Osteocyte (in vitro differentiated cells): ENCODE measurements at places on chromosomes 12 and 14.

DNA sequence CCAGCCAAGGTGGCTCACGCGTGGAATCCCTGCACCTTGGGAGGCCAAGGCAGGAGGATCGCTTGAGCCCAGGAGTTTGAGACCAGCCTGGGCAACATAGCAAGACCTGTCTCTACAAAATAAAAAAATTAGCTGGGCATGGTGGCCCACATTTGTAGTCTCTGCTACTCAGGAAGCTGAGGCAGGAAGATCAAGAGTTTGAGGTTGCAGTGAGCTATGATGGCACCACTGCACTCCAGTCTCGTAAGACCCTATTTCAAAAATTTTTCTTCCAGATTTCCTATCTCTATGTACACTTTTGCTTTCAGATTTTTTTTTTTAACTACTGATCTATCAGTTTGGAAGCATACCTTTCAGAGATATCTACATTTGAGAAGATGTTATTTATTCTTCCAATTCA lies 15.3 kb downstream of the SNX6 start:
- DNase-seq = peak; percentile 13

GRCh38 chr12:85367936-85368335 lies 87.9 kb downstream of the ALX1 start:
- DNase-seq = no peak

DNA sequence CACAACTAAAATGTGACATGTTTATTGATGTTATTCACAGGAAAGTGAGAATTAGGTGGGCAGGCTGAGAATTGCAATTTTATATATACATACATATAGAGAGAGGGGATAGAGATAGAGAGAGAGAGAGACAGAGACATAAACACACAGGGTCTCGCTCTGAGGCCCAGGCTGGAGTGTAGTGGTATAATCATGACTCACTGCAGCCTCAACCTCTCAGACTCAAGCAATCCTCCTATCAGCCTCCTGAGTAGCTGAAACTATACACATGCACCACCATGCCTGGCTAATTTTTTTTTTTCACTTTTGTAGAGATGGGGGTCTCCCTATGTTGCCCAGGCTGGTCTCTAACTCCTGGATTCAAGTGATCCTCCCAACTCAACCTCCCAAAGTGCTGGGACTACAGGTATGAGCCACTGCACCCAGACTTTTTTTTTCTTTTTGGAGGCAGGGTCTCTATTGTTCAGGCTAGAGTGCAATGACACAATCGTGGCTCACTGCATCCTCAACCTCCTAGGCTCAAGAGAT lies 49.1 kb downstream of the R3HDM2 start:
- no peak for DNase-seq

GRCh38 chr12:52210186-52210924 lies 18.5 kb upstream of the KRT80 start:
- DNase-seq = no peak

GRCh38 chr12:117148642-117149041 lies 41.6 kb downstream of the FBXO21 start:
- DNase-seq = no peak

- no peak for DNase-seq
Measured at GRCh38 chr12:88063375-88063774, 34.2 kb upstream of the C12orf50 start.

GRCh38 chr12:132046561-132046960 lies 96.8 kb downstream of the EP400 start:
- DNase-seq = no peak

GRCh38 chr14:36663404-36664321 lies 2.0 kb downstream of the PAX9 start:
- DNase-seq = no peak

GRCh38 chr12:97292588-97292987 lies 170.0 kb upstream of the RMST start:
- DNase-seq = no peak

DNA sequence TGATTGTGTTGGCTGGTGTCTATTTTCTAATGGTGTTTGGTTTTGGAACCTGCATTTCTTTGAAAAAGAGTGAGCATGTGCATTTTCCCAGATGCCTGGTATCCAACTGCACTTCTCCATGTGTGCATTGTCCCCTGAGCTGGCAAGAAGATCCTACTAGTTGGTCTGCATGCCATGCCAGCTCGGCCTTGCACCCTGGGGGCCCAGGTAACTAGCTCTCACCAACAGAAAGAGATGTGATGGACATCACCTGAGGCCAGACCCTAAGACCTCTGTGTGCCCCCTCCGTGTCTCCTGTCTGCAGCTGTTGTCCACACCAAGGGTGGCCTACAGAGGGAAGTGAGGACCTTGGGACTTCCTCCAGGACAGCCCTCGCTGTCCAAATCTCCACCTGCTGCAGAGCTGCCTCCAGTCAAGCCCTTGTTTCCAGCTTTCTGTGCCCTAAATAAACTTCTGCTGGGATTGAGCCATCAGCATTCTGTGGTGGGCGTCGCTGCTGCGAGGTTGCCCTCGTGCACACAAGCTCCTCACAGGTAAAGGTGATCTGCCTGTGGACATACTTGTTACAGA lies 30.1 kb upstream of the GPR132 start:
- no peak for DNase-seq

- no peak for DNase-seq
Measured at GRCh38 chr12:21528953-21529352, 2.9 kb downstream of the SPX start.

DNA sequence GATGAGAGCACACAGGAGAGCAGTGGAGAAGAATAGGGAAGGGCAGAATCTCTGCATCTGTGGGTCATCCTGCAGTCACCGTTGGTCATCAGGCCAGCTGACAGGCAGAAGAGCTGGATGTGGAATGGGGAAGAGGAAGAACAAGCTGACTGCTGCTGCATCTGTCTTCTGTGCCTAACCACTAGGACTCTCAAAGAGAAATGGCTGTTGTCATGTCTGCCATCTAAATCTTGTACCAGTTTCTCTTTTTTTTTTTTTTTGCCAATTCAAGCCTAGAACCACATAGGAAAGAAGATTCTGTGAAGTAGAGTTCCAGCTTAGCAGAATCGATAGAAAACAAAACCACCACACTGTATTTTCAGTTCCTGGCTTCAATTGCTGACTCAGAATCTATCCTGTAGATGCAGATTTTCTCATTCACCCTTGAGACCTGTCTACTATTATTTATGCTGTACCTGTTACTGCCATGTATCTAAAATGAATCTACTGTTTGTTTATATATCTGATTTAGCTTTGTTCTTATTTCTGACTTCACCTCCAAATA lies 421.9 kb upstream of the PRICKLE1 start:
- no peak for DNase-seq

- no peak for DNase-seq
Measured at GRCh38 chr12:51915003-51915625, 7.8 kb downstream of the ACVRL1 start.

- no peak for DNase-seq
Measured at GRCh38 chr14:34072921-34073320, 122.0 kb upstream of the EGLN3 start.

- DNase-seq = no peak
Measured at GRCh38 chr14:67553547-67553946, 20.5 kb downstream of the PLEKHH1 start.

DNA sequence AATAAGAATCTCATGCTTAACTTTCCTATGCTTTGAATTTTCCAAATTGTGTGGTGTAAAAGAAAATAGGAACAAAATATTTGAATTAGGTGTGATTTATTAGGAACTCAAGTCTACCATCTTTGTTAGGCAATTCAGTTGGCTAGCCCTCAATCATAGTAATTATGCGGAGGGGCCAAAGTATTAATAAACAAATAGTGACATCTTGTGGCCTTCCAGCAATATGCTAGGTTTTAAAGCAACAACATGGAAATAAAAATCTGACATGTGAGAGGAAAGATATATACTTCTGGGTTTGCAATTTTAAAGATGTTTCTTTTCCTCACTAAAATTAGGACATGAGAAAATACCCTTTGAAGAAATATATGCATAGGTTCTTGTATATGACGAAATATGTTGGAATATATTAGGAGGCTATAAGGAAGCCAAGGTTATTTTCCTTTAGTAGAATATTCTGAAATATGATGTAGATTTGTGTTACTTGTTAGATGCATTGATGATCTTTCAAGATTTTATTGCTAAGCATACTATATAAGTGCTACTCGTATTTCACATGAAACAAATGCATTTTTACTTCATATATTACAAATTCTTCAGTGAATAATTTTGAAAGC lies 200.4 kb downstream of the PTPRO start:
- no peak for DNase-seq

GRCh38 chr12:54413284-54414190 lies 5.5 kb downstream of the ITGA5 start:
- DNase-seq = no peak

DNA sequence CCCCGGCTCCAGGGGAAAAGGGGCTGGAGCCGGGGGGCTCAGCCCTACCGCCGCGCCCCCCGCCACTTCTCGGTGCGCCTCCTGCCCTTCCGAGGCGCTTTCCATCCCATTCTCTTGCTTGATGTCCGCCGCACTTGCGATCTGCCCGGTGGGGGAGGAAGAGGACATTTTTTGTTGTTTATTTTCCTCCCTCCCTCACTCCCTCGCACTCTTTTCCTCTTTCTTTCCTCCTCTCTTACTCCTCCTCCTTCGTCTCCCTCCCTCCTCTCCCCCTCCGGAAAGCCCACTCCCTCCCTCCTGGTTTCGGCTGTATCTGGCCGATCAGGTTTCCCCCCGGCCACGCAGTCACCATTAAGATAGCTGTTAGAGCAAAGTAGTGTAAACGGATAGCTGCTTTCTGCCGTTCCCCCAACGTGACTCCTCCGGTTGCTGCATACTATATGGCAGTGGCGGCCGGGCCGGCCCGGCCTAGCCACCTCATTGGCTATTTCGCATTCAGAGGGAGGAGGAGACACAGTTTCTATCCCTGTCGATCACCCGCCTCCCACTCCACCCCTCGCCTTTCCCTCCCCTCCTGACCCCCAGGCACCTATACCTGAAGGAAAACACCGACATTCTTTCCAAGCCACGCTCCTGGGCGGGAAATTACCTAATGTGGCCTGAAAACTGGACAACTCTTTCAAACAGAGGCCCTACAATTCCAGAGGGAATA lies at the start of gene SIX4:
Gene SIX4, minus strand, starts transcription at position 445 of the 712 bp plus-strand sequence. Its CDS starts 277 bp downstream, at position 168.
- peak; percentile 90 for DNase-seq

DNA sequence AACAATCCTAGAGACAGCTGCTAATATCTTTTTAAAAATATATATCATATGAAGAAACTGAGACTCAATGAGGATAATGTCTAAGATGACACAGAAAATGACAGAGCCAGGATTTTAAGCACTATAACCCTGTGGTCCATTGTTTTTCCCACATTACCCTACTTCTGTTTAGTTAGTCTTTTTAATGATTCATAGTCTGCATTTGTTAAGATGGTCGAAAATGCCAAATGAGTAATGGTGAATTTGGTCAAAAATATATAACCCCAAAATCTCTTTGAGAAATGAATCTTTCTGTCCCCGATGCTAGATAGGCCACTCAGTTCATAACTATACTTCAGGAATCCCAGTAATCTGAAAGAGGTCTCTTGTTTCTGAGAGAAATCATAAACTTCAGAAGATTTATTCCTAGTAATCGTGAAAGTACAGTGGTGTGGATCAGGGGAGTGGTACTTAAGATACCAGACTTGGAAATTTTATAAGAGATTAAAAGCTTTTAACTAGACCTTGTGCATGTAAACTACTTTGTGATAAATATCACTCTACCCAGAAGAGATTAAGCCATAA lies 10.8 kb downstream of the RTRAF start:
- no peak for DNase-seq

DNA sequence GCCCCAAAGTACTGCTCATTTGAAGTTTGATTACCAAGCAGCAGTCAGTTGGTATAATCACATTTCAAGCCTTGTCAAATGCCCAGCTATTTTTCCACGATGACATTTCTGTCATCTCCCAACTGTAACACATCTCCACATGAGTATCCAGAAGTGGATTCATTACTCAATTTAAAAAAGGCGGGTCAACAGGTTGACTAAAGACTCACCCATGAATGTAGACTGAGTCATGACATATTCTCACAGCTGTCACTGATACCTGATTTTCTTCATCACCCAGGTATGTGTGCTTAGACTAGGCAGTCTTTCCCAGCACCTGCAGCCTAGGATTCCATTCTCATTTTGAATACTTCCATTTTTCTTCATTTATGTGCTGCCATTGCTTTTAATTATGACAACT lies 75.1 kb upstream of the DBX2 start:
- DNase-seq = no peak

GRCh38 chr12:77344651-77345050 lies 279.3 kb upstream of the E2F7 start:
- DNase-seq = no peak

GRCh38 chr12:121284551-121285390 lies 11.7 kb downstream of the CAMKK2 start:
- no peak for DNase-seq

DNA sequence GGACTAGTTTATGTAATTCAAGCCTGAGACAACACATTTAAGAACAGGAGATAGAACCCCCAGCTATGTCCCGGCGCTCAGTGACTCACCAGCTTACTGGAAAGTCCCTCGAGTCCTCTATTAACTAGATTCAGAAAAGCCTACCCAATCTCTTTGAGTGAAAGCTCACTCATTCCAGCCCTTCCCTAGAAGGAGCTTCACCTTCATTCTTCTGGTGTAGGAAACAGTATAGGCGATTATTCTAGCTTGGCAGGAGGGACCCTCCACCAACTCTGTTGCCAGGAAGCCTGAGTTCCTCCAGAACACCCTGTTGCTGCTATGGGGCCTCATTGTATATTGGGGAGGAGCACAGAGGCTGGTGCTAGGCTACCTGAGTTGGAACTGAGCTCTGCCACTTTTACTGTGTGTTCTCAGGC lies 57.2 kb upstream of the AEBP2 start:
- no peak for DNase-seq

GRCh38 chr14:69535230-69535848 lies 39.3 kb downstream of the CCDC177 start:
- no peak for DNase-seq

DNA sequence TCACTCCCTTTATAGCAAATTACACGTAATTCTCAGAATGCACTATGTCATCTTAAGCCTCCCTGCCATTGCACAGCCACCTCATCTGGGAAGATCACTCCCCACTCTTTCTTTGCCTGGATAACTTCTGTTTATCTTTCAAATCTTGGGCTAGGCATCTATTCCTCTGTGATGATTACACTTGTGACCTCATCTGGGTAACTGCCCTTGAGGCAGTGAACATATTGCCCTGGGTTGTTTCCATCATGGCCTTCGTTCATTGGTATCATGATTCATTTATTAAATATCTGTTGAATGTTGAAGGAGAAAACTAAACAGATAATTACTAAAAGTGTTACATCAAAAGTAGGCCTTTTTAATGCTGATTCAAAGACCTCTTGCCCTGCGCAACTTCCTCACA lies 26.2 kb upstream of the PDE3A start:
- DNase-seq = no peak

- DNase-seq = no peak
Measured at GRCh38 chr12:21248679-21249078, 86.0 kb downstream of the SLCO1A2 start.

GRCh38 chr12:41061192-41061591 lies 126.9 kb upstream of the PDZRN4 start:
- no peak for DNase-seq

GRCh38 chr14:100824091-100824551 lies 1.8 kb upstream of the MEG3 start:
- DNase-seq = no peak

GRCh38 chr12:131199221-131199620 lies 245.5 kb downstream of the ADGRD1 start:
- no peak for DNase-seq

GRCh38 chr14:24255931-24256711 lies 6.9 kb downstream of the TGM1 start:
- no peak for DNase-seq

- no peak for DNase-seq
Measured at GRCh38 chr14:105335735-105336476, 21.4 kb downstream of the PACS2 start.
